Activated CD8-positive, alpha-beta memory T cell treated with anti-CD3 and anti-CD28 coated beads, Interleukin-2, amount 10 ng/mL, durations not matched to agents 7 days and 5 days (primary cell): ENCODE measurements at places on chromosomes 5 and 9.

- no peak overlapping the region for H3K27ac ChIP-seq
- DNase-seq, result no peak
- H3K27me3 ChIP-seq, result peaks cover 17% of the 10 kb centered on the region
- H3K4me1 ChIP-seq, result no peaks in the 10 kb centered on the region
- H3K4me3 ChIP-seq, result no peak overlapping the region
Observed at GRCh38 chr5:159805021-159805420, 111.3 kb upstream of the ADRA1B start.

- H3K27ac ChIP-seq, result no peak overlapping the region
- H3K27me3 ChIP-seq, result no peaks in the 10 kb centered on the region
- no peaks in the 10 kb centered on the region for H3K4me1 ChIP-seq
- no peak for DNase-seq
- H3K36me3 ChIP-seq, result no peaks in the 10 kb centered on the region
- no peak overlapping the region for H3K4me3 ChIP-seq
Observed at GRCh38 chr9:27151693-27152404, 42.8 kb downstream of the TEK start.

GRCh38 chr5:154370119-154370518, 75.7 kb upstream of the SAP30L start:
- no peak overlapping the region for H3K27ac ChIP-seq
- H3K27me3 ChIP-seq, result no peaks in the 10 kb centered on the region

GRCh38 chr5:14211818-14212803, 69.0 kb downstream of the TRIO start:
- H3K27ac ChIP-seq, result no peak overlapping the region
- no peak overlapping the region for H3K4me3 ChIP-seq
- no peak for DNase-seq
- H3K27me3 ChIP-seq, result peaks cover 34% of the 10 kb centered on the region
- no peaks in the 10 kb centered on the region for H3K36me3 ChIP-seq
- peaks cover 6% of the 10 kb centered on the region for H3K4me1 ChIP-seq

DNA sequence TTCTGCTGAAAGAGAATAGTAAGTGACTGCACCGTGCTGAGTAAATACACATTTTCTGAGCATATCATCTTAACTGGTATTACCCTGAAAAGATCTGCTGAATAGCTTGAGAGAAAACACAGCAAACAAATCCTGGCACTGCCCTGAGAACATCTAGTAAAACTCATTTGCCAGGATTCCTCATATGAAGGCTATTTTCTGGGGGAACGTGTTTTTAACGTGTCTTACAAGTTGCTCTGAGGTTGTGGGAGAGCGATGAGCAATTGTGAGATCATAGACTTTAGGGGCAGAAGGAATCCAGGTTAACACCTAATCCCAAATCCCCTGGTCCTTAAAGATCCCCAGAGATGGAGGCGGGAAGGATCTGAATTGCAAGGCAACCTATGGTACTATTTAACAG, 331.9 kb upstream of the RFX3 start:
- H3K27ac ChIP-seq, result no peak overlapping the region
- peaks cover 26% of the 10 kb centered on the region for H3K27me3 ChIP-seq
- DNase-seq, result no peak
- H3K4me1 ChIP-seq, result peaks cover under 1% of the 10 kb centered on the region
- H3K4me3 ChIP-seq, result no peak overlapping the region

DNA sequence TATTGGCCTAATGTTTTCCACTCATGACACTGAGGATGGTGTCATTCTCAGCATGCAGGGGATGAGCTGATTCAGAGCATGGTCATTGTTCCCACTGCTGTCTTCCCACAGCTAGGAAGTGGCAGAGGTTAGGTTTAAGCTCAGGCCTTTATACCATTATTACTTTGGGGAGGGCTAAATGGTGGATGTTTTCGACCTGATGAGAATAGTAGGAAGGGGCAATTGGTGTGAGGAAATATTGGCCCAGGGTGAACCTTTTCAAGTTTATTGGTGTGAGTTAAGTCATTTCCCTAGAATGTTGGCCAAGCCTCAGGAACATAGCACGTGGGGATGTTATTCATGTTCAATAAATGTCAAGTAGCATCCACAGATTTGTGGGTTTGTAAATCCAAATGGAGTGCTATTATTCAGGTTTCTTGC, 59.6 kb downstream of the ARHGAP26 start:
- H3K27me3 ChIP-seq, result peaks cover 2% of the 10 kb centered on the region
- no peak for DNase-seq
- H3K36me3 ChIP-seq, result peaks cover 5% of the 10 kb centered on the region

DNA sequence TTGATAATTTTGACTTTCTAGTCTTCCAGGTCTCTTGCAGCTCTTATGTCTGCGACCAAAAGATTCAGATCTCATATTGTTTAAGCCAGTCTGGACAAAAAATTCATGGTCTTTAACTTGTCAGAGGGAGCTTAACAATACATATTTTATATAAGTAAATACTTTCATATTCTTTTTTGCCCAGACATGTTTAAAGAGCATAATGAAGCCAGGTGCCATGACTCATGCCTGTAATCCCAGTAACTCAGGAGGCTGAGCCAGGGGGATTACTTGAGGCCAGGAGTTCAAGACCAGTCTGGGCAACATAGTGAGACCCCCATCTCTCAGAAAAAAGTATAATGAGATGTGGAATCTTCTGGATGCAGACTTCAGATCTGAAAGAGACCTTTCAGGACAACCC, 69.8 kb downstream of the JMY start:
- no peaks in the 10 kb centered on the region for H3K27me3 ChIP-seq
- no peak overlapping the region for H3K4me3 ChIP-seq
- no peak for DNase-seq
- H3K27ac ChIP-seq, result no peak overlapping the region

DNA sequence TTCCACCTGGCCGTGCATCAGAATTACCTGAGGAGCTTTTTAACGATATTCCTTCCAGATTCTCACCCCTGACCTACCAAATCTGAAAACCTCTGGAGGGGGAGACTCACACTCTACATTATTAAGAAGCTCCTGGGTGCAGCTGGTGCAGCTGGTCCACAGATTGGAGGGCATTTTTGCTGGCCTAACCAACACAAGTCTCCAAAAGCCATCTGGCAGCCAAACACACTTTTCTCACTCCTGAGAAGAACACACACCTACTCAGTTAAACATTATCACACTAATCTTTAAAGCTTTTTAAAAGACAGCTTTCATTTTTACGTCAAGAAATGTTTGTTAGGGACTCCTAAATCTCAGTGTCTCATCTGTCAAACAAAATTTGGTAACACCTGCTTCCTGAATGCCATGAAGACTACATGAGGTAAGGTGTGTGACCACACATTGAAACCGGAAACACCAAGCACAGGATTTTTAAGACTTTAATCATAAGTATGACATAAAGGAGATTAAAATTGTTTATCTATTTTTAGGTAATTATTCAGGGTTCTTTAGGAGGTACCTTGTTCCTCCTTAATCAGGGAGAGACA, 14.2 kb upstream of the PTPN3 start:
- H3K4me3 ChIP-seq, result no peak overlapping the region
- no peak overlapping the region for H3K27ac ChIP-seq
- no peak for DNase-seq
- no peaks in the 10 kb centered on the region for H3K4me1 ChIP-seq
- H3K36me3 ChIP-seq, result no peaks in the 10 kb centered on the region

DNA sequence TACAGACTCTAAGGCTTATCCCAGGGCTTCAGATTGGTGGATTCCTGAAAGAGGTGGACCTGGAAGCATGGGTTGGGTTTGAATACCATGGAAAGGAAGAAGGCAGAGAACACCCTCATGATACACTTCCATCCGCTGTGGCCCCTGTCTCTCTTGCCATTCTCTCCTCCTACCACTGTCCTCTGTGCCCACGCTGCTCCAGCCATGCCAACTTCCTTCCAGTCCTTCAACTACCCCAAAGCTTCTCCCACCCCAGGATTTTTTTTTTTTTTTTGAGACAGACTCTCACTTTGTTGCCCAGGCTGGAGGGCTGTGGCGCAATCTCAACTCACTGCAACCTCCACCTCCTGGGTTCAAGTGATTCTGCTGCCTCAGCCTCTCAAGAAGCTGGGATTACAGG, 1.7 kb upstream of the SPARC start:
- peaks cover 39% of the 10 kb centered on the region for H3K27me3 ChIP-seq
- H3K36me3 ChIP-seq, result no peaks in the 10 kb centered on the region
- H3K27ac ChIP-seq, result no peak overlapping the region

DNA sequence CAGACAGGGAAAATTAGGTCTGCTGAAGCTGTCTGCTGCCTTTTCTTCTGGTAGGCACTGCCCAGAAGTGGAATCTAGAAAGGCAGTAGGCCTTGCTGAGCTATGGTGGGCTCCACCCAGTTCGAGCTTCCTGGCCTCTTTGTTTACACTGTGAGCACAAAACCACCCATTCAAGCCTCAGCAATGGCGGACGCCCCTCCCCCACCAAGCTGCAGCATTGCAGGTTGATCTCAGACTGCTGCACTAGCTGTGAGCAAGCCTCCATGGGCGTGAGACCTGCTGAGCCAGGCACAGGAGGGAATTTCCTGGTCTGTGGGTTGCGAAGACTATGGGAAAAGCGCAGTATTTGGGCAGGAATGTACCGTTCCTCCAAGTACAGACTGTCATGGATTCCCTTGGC, 18.5 kb downstream of the AGTPBP1 start:
- peak; percentile 59 for DNase-seq
- H3K27me3 ChIP-seq, result no peaks in the 10 kb centered on the region
- H3K4me3 ChIP-seq, result no peak overlapping the region
- H3K4me1 ChIP-seq, result peaks cover 31% of the 10 kb centered on the region

DNA sequence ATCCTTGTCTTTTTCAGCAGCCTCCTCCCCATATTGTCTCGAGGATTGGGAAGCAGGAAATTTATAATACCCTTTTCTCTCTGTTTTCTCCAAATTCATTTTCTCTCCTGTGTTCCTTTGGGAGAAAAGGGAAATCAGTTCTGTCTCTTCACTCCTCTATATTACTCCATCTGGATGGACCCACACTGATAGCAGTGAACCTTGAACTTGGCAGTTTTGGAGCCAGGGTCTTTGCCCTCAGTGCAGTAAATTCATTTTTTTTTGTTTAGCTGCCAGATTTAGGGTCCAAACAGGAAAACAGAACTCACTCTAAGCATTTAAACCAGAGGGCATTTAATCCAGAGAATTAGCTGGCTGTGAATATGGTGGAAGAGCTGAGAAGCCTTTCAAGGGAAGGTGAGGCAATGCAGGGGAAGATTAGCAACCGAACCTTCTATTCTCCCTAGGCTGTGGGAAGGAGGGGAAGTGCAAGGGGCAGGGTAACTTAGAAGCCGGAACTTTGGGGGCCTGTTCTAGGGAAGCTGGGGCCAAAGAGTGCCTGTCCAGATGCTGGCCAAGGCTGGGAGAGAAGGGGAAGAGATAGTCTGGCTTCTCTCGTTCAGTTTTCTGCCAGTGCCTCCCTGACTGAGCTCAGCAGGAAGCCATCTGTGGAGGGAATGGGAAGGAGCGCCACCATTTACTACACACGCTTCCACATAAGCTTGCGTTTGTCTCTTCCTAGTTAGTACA, 16.3 kb upstream of the NPR2 start:
- no peaks in the 10 kb centered on the region for H3K27me3 ChIP-seq
- no peak for DNase-seq
- H3K27ac ChIP-seq, result peak overlapping the region; percentile 41

- no peaks in the 10 kb centered on the region for H3K27me3 ChIP-seq
- no peaks in the 10 kb centered on the region for H3K4me1 ChIP-seq
- no peaks in the 10 kb centered on the region for H3K36me3 ChIP-seq
- no peak overlapping the region for H3K4me3 ChIP-seq
Observed at GRCh38 chr5:158261674-158262367, 402.9 kb upstream of the CLINT1 start.

DNA sequence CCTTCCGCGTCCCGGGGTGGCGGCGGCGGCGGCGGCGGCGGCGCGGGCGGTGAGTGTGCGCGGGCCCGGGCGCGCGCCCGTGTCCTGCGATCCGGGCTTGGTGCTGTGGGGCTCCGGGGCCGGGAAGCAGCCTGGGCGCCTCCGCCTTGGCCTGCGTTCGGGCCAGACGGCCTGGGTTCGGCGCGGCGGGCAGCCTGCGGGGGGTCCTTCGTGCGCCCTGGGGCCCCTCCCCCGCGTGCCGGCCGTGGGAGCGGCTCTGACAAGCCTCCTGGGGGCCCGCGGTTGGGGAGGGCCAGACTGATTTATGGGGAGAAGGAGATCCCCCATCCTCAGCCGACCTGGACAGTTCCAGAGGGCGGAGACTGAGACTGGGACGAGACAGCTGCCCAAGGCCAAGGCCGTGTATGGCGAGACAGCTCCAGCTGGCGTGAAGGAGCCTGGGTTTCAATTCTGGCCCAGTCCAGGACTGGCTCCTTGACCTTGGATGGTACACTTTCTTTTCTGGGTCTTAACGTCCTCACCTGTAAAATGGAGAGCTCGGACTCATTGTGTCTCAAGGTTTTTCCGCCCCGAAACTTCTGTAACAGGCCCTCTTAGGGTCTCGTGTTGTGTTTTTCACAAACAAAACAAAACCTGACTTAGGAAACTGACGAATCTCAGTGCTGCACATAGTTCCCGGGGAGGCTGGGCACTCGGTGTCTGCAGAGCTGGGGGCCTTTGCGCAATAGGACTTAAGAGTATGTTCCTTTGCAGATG, 603 bp downstream of the TMEM268 start:
- peak overlapping the region; percentile 91 for H3K4me3 ChIP-seq
- peak overlapping the region; percentile 92 for H3K27ac ChIP-seq
- H3K4me1 ChIP-seq, result peaks cover 45% of the 10 kb centered on the region

DNA sequence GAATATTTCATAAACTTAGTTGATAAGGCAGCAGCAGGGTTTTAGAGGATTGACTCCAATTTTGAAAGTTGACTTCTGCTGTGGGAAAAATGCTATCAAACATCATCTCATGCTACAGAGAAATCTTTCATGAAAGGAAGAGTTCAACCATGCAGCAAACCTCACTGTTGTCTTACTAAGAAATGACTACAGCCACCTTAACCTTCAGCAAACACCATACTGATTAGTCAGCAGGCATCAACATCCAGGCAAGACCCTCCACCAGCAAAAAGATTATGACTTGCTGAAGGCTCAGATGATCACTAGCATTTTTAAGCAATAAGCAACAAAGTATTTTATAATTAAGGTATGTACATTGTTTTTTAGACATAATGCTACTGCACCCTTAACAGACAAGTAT, 7.6 kb downstream of the TMEM174 start:
- H3K36me3 ChIP-seq, result no peaks in the 10 kb centered on the region
- H3K27ac ChIP-seq, result no peak overlapping the region
- DNase-seq, result no peak
- peaks cover 63% of the 10 kb centered on the region for H3K27me3 ChIP-seq

DNA sequence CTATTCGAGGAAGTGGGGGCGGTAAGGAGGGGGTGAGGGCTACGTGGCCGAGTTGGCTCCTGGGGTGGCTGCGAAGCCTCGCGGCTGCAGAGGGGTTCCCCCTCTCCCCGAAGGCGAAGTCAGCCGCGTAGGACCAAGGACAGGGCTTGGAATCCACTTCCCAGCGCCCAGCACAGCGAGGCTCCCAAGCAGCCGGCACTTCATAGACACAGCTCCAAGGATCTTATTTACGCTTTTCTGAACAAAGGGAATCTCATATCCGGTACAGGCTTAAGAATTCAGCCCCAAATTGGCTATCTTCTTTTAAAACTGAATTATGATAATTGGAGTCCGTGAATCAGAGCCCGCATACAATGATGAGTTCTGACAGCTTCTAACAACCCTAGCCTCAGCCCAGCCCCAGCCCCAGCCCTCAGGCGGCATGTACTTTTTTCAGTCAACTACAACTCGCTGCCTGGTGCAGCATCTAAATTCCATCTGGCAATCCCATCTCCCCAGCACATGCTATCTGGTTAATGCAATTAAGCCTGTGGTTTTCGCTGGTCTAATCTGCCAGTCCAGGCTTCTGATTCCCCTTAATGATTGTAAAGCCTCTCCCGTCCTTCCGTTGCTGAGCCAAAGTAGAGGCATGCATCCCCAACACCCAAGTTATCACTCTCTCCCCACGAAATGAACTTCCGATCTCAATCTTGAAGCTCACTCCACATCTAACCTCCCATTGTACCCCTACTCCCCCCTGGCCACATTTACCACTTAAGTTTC, 1.0 kb downstream of the ELAVL2 start:
- H3K4me1 ChIP-seq, result no peaks in the 10 kb centered on the region
- no peaks in the 10 kb centered on the region for H3K36me3 ChIP-seq
- no peak overlapping the region for H3K4me3 ChIP-seq
- peaks cover 19% of the 10 kb centered on the region for H3K27me3 ChIP-seq
